T47D (cell line): ENCODE measurements at places on chromosomes 11 and 22.

DNA sequence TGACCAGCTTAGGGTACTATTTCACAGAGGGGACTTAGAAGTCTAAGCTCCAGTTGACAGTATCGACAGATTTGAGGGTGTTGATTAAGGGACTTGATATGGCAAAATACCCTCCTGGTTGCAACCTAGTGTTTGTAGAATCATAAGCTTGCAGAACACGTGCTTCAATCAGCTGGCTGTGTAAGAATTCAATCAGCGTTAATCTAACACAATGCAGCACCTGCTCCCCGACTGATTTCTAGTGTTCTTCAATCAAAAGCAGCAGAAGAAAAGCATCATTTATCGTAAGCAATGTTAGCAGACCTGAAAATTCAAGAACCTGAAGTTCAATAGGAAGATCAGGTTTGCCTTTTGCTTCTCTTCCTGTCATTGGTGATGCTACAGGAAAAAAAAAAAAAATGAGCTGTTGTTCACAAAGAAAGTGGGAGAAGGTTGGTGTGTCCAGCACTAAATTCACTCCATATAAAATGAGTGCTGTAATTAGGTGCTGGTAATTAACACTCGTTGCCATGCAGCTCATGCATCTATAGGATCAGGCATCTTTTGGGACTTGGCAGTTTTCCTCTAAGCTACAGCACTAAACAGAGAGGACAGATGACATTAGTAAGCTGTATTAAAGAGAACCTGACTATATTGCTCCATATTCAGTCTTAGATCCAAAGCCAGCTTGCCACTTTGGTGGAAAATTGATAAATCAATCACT lies 840.3 kb downstream of the OPCML start:
- no peak for DNase-seq

DNA sequence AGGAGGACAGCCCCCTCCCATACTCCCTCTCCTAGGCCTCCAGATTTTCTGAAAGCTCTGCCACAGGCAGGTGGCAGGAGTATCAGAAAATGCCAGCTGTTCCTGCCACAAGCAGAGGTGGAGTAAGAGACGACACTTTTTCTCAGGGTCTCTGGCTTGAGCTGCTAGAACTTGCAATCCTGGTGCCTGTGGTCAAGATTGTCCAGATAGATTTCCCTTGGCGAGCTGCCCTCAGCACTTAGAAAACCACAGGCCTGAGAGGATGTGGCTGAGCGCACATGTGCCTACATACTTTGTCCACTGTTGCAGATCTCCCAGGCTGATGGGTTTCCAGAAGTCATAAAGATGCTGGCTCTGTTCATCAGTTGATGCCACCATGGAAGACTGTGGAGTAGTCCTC lies 65.7 kb upstream of the NAV2 start:
- no peak for DNase-seq

DNA sequence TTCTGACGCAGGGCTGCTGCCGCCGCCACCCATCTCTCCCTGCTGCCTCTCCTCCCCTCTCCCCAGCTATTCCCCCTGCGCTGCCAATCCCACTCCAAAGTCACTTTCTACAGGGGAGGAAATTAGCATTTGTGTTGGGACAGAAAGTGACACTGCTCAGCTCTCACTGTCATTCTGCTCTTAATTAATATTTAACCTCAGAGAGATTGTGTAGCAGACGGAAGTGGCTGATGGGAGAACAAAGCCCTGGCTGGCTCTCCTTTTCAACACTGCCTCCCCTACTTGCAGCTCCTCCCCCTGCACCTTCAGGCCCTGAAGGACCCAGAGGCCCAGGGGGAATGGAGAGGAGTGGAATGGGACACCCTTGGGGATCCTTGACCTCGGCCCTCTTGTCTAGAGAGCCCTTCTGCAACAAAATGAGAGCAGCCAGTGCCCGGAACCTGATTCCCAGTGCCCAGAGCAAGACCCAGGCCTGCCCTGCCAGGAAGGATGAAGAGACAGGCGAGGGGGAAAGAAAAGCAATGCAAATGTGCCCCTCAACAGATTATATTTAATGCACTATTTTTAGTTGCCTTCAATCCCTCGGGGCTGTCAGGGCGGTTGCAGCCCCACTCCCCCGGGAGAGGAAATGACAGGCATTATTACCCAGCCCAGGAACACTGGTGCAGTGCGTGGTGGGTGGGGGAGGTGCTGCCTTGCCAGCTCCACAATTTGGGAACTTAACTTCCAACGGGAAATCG lies 14.6 kb upstream of the NRGN start:
- no peak for DNase-seq

- peak; percentile 13 for DNase-seq
Observed at GRCh38 chr11:80925321-80925720, 1484.5 kb upstream of the TENM4 start.
